ENCODE measurements at places on chromosomes 11 and 22.

DNA sequence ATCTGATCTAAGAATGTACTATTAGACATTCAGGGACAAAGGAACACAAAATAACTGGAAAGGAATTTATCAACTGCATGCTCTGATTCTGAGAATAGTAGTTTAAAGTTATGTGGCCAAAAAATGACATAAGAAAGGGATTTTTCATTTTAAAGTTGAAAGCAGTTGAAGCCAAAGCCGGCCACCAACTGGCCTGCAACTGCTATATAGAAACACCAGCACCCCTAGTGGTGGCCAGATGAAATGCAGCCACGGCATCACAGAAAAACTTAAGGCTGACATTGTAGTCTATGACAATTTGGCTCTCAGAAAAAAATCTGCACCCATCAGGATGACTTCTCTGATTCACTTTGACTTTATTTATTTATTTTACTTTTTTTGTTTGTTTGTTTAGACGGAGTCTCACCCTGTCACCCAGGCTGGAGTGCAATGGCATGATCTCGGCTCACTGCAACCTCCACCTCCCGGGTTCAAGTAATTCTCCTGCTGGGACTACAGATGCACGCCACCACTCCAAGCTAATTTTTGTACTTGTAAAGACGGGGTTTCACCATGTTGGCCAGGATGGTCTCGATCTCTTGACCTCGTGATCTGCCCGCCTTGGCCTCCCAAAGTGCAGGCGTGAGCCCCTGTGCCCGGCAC is 59.2 kb downstream of the SLC35F2 start:
- DNase-seq = peak; percentile 71

DNA sequence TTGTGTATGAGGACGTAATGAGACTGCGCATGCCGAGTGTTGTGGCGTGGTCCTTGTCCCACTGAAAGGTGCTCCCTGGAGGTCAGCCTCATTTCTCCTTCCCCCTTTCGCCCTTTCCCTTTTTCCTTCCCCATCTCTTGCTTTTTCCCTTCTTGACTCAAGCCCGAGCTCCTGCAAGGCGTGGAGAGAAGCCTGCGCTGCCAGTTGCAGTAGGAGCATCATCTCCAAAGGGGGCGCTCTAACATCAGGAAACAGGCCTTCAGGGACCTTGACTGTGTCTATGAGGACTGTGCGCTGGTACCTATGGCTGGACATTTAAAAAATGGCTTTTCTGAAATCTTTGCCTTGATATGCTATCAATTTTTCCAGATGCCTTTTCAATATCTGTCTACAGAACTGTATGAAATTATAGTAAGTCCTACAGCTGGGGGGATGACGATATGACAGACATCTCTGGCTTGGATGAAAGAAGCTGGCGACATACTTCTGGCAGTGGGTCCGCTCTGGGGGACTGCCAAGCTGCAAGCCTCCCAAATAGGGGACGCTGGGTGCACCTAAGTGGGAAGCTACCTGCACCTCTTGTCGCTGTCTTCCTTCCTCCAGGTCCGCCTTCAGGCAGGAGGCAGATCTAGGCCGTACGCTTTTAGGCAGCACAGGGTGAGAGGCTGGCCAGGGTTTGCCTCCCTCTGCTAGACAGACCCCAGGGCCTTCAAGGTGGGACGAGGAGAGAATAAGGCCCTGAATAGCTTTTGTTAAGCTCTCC is 96.5 kb downstream of the NXPE2 start:
- peak; percentile 15 for DNase-seq

- DNase-seq = no peak
Measured at GRCh38 chr22:17818180-17818579, 43.9 kb upstream of the BID start.

- DNase-seq = no peak
Measured at GRCh38 chr22:20015971-20016733, 471 bp downstream of the ARVCF start.

DNA sequence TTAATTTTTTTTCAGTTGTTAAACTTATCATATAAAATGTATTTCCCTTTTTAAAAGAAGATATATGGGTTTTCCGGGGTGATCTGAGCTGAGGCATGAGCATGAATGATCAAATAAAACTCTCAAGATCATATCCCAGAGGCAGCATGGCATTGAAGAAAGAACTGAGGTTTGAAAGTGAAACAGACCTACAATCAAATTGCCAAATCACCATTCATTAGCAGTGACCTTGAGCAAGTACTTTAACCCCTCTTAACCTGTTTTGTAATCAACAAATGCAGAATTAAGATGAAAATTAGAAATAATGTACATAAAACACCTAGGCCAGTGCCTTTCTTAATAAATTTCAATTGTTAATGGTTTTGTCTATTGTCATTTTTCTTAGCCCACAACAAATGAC is 116.0 kb downstream of the RBFOX2 start:
- no peak for DNase-seq

GRCh38 chr11:16737818-16738192 is 642 bp upstream of the C11orf58 start:
- no peak for DNase-seq

DNA sequence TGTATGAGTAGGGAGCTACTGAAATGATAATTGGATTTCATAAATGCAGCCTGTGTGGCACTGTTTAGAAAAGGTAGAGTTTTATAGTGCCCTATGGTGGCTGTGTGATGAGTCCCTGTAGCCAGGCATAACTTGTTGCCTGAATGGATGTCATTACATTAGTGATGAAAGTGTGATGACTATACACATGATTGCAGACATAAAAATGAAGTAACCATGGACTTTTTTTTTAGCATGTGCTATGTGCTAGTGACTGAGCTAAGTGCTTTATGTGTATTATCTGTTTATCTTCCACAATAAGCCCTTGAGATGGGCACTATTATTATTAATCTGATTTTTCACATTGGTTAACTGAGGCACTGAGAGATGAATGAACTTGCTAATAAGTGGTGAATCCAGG is 13.5 kb upstream of the GRAMD1B start:
- no peak for DNase-seq

DNA sequence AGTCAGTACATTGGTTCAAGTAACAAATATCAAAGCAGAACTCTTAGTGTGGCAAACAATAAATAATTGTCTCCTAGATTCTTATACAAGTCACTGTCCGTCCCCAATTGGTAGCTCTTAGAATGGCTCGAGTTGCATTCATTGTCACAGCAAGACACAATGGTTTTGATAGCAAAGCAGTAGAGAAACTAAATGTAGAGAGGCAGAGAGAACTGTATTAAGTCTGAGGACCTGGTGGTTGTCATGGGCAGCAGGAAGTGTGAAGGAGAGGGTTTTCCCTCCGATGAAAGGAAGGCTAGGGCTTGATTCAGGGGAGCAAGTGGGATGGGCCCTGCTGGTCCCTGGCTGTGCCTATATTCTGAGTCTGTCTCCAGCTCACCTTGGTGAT is 36.6 kb downstream of the RCOR2 start:
- no peak for DNase-seq

- DNase-seq = peak; percentile 70
Measured at GRCh38 chr11:37755521-37755920, 1157.5 kb upstream of the RAG2 start.

DNA sequence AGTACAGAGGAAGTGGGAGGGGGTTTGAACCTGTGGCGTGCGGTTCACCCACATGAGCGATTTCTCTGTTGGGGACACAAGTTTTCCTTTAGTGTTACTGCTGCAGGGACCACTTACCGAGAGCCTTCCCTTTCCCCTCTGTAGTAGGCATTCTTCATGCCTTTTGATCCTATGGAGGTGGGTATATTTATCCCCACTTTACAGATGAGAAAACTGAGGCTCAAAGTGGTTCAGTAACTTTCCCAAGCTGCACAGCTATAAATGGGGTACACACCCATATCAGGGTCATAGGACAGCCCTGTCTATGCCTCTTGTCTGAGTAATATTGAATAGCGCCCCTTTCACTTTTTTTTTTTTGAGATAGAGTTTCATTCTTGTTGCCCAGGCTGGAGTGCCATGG is 3.3 kb upstream of the PHF21B start:
- DNase-seq = no peak

DNA sequence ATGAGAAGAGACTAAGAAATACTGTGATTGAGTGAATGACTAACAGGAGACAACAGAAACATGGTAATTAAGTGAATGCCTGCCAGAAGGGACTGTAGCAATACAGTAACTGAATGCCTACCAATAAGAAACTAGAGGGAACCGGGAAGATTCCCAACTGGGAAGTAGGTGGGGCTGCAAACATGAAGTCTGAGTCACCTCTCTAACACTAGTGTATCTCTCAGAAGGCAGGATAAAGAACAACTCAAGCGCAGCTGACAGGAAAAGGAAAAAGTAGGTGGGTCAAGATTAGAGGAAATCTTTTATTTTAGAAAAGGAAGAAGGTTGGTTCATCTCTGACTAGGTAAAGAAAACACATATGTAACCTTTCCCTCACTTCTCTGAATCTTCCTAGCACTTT is 14.0 kb downstream of the C11orf42 start:
- DNase-seq = peak; percentile 86

- DNase-seq = no peak
Measured at GRCh38 chr11:9210224-9210921, 54.8 kb downstream of the DENND5A start.

DNA sequence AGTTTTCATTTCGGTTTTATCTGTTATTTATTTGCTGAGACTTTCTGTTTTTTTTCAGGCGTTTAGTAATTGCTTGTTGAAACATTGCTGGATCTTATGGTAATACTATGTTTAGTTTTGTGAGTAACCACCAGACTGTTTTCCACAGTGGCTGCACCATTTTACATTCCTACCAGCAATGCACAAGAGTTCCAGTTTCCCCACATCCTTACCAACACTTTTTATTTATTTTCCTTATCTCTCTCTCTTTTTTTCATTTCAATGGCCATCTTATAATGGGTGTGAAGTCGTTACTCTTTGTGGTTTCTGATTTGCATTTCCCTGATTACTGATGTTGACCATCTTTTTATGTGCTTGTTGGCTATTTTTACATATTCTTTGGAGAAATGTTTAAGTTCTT is 23.7 kb downstream of the USP47 start:
- DNase-seq = no peak

DNA sequence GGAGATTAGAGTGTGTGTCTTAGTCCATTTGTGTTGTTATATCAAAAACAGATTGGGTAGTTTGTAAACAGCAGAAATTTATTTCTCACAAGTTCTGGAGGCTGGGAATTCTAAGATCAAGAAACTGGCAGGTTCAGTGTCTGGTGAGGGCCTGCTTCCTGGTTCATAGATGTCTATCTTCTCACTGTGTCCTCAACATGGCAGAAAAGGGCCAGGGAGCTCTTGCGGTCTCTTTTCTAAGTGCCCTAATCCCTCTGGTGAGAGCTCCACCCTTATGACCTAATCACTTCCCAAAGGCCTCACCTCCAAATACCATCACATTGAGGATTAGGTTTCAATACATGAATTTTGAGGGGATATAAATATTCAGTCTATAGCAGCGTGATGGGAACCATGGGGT is 25.5 kb upstream of the AMOTL1 start:
- DNase-seq = no peak

DNA sequence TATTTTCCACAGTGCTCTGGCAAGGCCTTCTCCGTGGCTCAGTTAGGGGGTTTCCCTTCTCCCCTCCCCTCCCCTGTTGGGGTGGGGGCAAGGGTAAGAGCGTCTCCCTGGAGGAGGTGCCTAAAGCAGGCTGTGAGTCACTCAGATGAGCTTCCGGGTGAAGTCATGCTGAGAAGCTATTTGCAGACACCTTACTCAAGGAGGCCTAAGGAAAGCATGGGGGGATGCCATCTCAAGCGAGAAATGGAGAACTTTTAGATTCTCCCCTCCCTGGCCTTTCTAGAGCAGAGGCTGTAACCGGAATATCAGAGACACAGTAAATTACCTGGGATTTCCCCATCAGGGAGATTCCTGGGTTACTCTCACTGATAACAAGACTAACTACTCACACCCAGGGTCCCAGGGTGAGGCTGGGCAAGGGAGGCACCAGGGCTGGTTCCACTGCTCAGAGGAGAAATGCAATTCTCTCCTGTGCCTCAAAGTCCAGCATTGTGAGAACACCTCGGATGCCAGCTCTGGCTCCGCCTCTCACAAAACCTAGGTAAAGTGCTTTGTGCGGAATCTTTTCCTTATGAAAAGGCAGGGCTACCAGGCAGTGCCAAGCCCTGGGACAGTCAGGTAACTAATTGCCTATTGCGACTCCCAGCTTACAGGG is 123.6 kb downstream of the ABTB2 start:
- peak; percentile 15 for DNase-seq

- peak; percentile 27 for DNase-seq
Measured at GRCh38 chr11:48093795-48094642, 113.7 kb downstream of the PTPRJ start.

GRCh38 chr11:729492-730074 is 17.7 kb upstream of the TALDO1 start:
- no peak for DNase-seq

GRCh38 chr22:21834869-21835268 is 32.6 kb downstream of the MAPK1 start:
- no peak for DNase-seq

- no peak for DNase-seq
Measured at GRCh38 chr11:704781-705645, 1.0 kb upstream of the EPS8L2 start.

GRCh38 chr22:25035715-25036114 is 83.2 kb downstream of the KIAA1671 start:
- no peak for DNase-seq

GRCh38 chr22:17046566-17047348 is 38.0 kb upstream of the IL17RA start:
- no peak for DNase-seq

- peak; percentile 68 for DNase-seq
Measured at GRCh38 chr11:13338427-13339069, 61.0 kb downstream of the BMAL1 start.

GRCh38 chr22:23868580-23868979 is 10.9 kb downstream of the SLC2A11 start:
- DNase-seq = no peak

GRCh38 chr11:27451244-27451965 is 21.2 kb downstream of the LGR4 start:
- no peak for DNase-seq

DNA sequence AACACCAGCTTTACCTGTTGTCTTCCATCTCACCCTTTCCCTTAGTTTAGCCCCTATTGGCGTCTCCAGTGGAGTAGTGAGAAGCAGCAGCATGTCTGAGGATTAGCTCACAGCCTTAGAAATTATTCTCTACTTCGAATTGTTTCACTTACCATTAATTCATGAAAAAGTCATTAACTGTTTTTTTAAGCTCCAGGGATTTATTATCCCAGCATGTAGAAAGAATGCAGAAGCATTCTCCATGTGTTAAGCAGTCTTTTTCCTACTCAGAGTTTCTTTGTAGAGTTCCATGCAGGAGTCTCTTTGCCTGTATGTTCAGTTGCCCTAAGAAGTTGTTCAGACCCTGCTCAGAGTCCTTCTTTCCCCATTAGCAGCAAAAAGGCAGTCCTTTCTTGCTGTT is 137.9 kb upstream of the RASSF10 start:
- DNase-seq = no peak

All from LHCN-M2 (cell line).